ENCODE measurements at places on chromosomes 16 and 17.

- DNase-seq = no peak
Observed at GRCh38 chr17:13355054-13355453, 246.7 kb downstream of the HS3ST3A1 start.

- DNase-seq = no peak
Observed at GRCh38 chr17:79607940-79608623, 2.8 kb downstream of the RBFOX3 start.

DNA sequence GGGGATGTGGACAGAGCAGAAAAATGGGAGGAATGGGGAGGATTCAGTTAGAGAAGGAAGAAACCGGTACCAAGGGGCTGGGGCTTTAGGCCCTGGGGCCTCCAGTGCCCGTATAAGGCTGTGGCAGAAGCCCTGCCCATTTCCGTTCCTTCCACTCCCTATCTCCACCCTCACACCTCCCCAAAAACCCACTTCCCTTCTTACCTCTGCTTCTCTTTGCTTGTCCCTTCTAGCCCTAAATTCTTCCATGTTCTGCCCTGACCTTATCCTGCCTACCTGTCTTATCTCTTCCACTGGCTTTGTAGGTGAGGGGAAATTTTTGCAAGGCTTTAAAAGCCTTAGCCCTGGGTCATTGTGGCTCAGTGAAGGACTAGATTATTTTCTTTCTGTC lies 4.1 kb downstream of the RNF167 start:
- no peak for DNase-seq

GRCh38 chr17:74527756-74528155 lies 3.5 kb downstream of the CD300LB start:
- DNase-seq = no peak

- DNase-seq = no peak
Observed at GRCh38 chr16:67449336-67449735, 18.4 kb downstream of the HSD11B2 start.

- DNase-seq = no peak
Observed at GRCh38 chr17:81809556-81809998, 5.6 kb downstream of the GCGR start.

DNA sequence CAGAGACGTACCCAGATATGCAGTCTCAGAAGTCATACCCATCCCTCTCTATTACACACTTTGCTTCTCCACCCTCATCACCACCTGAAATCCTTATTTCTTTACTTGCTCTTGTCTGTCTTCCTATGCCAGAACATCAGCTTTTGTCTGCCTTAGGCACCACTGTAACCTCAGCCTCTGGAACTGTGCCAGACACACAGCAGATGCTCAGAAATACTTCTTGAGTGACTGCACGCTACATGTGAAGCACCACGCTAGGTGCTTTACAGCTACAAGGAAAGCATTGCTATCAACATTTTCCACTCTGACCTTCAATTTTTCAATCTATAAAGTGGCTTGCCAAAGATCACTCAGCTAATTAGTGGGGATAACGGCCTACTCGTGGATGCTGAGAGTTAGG lies 226.8 kb downstream of the CHD9NB start:
- DNase-seq = no peak

- no peak for DNase-seq
Observed at GRCh38 chr16:70399951-70400350, 38.9 kb downstream of the ST3GAL2 start.

GRCh38 chr17:17776889-17777288 lies 59.9 kb downstream of the SREBF1 start:
- no peak for DNase-seq

DNA sequence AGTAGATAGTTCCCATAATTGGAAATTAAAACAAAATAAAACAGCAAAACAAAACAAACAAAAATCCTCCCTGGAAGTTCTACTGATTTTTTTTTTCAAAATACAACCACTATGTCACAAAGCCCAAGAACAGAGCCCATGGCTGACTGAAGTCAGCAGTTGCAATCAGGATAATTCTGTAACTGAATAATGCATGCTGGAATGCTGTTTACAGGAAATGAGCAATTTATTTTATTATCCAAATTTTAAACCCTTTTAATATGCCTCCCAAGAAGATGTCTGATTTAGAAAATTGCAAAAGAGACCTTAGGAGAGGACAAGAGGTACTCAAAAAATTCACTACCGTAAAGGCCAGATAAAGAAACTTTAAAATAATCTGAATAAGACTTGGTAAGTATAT lies 578.2 kb downstream of the TOX3 start:
- no peak for DNase-seq

DNA sequence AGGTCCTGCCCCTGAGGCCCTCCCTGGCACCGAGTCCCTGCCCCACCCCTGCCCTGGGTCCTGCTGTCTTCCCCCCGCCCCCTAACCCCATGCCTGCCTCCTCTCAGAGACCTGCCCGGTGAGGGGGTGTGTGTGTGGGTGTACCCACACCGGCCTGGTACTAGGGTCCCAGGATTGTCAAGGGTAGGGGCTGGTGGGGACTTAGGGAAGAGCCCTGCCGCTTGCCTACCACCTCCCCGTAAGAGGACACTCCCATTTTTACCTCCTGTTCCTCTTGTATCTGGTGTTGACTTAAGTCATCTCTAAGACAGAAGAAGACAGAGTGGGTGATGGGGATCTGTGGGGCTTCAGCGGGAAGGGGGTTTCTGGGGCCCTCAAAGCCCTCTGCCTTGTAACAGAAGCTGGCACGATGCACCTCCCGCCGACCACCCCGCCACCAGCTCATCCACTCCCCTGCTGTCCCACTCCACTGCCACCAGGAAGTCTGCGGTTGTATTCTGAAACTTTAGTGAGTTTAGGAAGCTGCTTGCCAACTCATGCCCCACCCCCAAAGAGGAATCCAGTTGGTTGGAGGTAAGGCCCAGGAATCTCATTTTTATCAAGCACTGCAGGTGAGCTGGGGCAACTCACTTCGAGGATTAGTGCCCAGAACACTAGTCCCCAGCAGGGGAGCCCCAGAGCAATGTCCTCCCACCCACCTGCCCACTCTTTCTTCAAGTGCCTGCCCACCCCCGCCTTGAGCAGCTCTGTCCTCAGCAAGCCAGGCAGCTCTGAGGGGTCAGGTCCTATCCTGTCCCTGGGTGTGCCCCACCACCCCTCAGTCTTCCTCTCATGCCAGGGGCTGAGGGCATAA lies 5.6 kb downstream of the SPATA32 start:
- no peak for DNase-seq

DNA sequence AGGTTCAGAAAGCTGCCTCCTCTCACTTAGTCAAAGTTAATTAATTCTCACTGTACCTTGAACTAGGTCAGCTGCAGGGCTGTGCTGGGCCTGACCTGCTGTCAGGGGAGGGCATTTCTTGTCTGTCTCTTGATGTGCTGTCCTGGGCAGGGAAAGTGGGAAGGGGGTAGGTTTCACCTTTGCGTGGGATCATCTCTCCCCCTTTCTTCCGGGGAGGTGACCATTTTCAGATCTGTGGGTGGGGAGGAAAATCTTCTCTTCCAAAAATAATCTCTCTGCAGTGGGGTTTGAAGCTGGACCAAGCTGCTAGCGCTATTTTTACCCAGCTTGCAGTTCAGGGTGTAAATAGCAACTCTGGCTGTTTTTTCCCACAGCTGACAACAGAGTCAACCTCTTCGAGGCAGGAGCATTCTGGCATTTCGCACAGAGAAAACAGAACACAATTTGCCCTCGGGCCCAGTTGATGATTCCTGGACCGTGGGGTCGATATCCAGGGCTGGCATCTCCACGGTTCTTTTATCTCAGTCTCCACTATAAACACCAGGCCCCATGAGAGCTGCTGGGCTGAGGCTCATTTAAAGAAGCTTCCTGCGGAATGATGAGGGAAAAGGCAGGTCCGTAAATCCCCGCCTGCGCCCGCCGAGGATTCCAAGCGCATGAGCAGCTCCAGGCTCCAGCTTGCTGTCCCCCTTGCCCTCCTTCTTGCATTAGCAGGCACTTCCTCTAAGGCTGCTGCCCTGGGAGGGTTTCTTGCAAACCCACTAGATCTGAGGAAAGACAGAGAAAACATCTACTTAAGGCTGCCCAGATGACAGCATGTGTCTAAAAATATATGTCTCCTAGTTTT lies 93.9 kb downstream of the YPEL2 start:
- DNase-seq = no peak

DNA sequence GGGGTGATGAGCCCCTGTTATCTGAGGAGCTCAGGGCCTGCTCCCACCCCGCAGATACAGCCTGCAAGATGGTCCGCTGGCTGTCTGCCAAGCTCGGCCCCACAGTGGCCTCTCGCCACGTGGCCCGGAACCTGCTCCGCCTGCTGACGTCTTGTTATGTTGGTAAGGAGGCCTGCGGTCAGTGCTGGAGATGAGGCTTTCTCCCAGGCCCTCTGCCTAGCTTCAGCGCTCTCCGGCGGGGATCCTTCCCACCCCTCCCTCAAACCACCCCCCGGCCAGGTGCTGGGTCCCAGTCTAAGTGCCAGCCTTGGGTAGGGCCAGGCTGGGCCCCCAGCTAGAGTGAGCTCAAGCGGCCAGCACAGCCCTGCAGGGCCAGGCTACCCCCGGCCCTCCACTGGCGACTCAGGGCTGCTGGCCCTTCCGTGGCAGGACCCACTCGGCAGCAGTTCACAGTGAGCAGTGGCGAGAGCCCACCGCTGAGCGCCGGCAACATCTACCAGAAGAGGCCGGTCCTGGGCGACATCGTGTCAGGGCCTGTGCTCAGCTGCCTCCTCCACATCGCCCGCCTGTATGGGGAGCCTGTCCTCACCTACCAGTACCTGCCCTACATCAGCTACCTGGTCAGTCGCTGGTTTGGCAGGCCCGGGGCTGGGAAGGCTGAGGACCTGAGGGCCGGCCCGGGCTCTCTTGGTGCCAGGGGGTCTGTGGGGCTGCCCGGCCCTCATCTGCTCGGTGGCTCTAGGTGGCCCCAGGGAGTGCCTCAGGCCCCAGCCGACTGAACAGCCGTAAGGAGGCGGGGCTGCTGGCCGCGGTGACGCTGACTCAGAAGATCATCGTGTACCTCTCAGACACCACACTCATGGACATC lies 6.1 kb downstream of the WDR81 start:
- no peak for DNase-seq

DNA sequence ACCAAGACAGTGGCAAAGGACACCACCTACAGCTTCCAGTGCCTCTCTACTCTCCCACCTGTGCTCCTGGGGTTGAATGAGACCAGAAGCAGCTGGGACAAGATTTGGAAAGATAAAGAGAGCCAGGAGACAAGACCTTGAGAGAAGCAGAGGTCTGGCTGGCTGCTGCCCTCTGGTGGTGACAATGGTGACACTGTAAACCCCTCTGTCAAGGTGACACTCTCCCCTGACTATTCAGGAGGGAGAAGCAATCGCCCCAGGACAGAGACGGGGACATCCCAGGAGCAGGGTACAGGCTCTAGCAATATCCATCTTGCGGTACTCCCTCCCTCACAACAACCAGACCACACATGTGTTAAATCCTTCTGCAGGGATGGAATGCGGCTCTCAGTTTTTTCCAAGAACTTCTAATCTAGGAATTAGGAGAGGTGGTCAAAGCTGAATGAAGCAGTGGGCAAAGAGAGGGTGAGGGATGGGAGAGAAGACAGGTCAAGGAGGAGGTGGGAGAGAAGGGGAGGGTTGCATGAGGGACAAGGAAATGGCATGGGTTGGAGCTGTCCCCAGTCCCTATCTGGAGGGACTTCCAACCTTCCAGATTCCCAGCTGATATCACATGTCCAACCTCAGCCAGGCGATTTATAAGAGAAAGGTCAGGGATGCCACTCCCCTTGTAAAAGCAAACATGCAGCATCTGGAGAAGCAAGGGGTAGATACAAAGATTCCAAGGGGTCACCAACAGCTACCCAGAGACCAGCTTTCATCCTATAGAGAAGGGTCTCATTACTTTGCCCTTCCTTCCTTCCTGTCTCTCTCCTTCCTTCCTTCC lies 2.9 kb downstream of the PHOSPHO1 start:
- no peak for DNase-seq

- no peak for DNase-seq
Observed at GRCh38 chr17:58229881-58230280, 8.5 kb upstream of the LPO start.

DNA sequence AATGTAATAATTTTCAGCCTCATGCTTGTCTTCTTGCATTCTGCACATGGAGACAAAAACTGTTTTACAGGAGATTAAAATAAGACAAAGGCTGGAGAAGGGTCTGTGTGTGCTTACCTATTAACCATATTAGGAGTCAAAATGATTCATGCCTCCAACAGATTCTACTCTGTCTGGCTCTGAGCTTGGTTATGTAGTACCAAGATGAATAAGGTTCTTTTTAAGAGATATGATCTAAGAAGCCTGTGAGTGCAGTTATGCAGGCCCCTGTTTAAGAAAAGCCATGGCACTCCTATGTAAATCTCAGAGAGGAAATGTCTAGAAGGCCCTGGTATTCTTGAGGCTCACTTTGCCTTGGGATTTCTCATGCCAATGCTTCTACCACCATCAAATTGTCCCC lies 486.6 kb upstream of the CDH11 start:
- DNase-seq = no peak

- DNase-seq = no peak
Observed at GRCh38 chr16:51244887-51245657, 94.0 kb upstream of the SALL1 start.

DNA sequence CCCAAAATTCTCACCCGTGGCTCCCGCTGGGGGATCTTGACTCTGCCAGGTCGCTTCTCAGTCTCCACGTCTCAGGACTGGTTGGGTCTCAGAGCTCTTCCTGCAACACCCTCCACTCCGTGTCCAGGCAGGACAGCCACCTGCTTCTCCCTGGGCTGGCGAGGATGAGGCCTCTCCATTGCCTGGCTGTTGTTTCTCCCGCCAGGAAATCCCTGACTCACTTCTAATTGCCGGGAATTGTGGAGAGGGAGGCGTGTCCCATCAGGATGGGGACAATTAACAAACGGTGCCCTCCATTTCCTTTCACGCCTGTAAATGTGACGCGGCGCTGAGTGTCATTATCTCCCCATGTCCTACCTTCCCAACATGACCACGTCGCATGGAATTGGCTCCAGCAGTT lies 204.5 kb downstream of the RBFOX3 start:
- no peak for DNase-seq

DNA sequence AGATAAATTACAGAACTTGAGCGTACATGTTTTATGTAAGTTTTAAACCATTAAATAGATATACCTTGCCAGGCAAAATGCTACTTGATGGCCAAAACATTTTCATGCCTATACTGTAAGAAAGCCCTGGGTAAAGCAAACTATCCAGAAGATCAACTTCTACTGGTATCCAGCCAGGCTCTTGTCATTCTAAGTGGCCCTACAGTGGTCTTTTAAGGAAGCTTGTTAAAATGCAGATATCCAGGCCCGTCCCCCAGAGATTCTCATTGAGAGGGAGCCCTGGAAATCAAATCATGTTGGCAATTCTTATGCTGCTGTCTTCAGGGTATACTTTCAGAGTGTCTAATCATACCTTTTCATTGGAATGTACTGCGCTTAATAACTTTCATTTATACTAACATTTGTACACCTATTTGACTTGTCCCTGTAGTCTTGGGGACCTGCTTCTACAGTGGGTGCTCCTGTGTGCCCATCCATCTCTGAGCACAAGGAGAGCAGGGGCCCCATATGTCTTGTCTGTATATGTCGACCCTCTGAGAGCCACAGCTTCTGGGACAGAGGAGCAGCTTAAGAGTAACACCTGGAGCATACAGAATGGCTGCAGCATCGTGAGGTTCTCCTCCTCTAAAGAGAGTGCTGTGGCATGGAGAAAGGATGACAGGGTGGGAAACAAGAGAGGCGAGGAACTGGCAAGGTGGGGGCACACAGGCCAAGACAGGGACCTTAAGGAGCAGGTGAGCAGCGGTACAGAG lies 43.6 kb upstream of the ANKFY1 start:
- DNase-seq = no peak

GRCh38 chr17:14298221-14298946 lies 2.5 kb upstream of the HS3ST3B1 start:
- DNase-seq = no peak
